ENCODE measurements at places on chromosomes 3 and 15. TPM values are rescaled to one million over a fixed set of nuclear protein-coding genes. Genes with fewer than 3 reads are reported as not detected.

GRCh38 chr15:37034835-37035748, 65.3 kb downstream of the MEIS2 start:
- DNase-seq: peak; percentile 41

- DNase-seq: no peak
Measured at GRCh38 chr3:34016925-34017587, 218.6 kb downstream of the PDCD6IP start.

GRCh38 chr3:143839980-143840379, 8.3 kb downstream of the SLC9A9 start:
- DNase-seq: no peak

DNA sequence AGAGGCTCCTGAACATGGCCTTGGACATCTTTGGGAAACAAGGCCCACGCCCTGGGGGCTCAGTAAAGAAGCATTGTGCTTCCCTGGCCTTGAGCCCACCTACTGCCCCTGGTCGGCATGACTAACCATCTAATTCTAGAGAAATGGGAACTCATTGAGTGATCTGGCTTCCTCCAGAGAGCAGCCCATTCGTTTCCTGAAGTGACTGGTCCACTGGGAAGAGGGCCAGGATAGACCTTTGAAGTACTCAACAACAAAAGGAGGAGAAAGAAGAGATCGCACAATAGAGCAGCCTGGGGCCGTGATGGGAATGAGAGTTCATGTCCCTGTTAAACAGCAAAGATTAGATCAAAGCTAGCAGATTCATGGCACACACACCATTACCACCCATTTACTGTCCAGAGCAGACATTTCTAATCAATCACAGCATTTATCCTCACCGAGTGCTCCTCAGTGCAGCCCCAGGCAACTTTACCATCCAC, 514.4 kb upstream of the PROK2 start:
- DNase-seq: peak; percentile 46

DISP2 gene
- 0.87 TPM for total RNA-seq

DNA sequence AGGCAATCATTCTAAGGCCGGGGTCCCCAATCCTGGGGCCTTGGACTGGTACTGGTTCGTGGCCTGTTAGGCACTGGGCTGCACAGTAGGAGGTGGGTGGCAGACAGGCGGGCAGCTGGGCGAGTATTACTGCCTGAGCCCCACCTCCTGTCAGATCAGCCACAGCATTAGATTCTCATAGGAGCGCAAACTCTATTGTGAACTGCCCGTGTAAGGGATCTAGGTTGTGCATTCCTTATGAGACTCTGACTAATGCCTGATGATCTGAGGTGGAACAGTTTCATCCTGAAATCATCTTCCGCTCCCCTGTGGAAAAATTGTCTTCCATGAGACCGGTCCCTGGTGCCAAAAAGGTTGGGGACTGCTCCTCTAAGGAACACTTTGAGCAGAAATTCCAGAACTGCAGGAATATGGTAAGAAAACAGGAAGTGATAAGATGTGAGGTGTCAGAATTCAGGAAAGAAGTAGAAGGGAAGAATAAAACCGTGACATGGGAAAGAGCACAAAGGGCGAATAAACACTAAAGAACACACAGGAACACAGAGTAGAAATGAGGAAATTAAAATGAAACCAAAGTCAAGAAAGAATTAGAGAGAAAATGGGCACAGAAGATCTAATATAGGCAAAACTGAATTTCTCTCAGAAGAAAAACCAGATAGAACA, 57.6 kb downstream of the PDCD6IP start:
- peak; percentile 50 for DNase-seq

SUSD5 gene
- not detected for total RNA-seq
